Activated T-helper 1 cell treated with anti-CD3 and anti-CD28 coated beads, Interleukin-2, amount 50 U/mL, for 16 hours (primary cell): ENCODE measurements at places on chromosomes 5 and 9.

DNA sequence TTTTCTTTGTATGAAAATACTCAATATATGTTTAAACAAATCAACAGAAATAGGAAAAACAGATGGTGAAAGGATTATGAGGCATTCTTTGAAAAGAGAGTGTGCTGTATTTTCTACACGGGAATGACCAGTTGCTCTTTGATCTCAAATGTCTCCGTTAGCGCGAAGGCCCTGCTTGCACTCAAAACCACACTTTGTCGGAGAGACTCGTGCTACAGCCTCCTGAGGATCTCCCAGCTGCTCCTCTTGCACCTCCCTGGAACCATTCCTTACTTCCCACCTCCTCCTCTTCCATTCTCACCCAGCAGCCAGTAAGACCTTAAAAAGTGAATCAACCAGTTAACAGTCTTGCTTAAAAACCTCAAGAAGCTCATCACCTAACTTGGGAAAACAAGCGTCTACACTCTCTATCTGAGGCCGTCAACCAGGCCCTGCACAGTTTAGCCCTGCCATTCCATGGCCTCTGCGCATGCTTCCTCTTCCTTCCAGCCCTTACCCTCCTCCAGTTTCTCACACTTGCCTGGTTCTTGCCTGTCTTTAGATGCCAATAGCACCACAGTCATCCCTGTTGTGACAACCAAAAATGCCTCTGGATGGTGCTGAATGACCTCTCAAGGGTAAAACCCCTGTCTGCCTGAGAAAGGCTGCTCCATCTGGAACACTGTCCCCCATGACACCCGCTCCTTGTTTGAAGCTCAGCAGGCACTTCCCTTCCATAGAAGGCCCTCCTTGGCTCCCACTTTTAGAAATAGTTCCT is 594.7 kb upstream of the WWC1 start:
- no peak for DNase-seq

DNA sequence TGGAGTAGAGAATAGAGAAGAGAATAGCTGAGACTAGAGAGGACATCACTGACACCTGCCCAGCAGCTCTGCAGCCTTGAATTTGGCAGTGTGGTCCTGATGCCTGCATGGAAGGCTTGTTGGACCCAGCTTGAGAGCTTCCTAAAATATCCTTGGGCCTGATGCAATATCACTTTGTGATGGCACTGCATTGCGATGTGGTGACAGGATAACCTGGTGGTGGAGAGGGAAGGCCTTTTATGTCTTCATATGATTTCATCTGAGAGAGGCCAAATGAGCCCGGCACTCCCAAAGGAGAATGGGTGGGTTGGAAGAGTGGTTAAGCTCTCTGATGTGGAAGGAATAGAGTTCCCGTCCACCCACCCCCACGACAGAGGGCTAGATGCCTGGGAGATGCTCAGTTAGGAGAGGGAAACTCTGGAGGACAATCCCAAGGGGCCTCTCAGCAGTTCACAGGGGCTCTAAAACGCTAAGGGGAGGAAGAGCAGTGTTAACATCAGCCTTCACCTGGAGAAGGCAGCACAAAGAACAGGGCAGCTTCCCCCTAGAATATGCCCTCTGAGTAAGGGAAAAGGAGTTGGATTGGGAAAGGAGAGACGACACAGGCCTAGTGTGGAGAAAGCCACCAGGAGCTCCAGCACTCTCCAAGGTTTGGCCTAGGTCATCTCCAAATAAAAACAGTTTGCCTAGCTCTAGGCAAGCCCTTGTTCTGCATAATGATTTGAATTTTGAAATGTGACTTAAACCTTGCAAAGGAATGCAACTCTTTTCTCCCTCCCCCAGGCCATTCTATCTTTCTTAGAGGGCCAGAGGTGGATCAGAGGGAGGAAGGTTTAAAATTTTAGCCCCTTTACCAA is 99.8 kb upstream of the SSBP2 start:
- DNase-seq = no peak

- DNase-seq = no peak
These were observed 5.3 kb upstream of the TBC1D9B start for GRCh38 chr5:179912951-179913350.

- no peak for DNase-seq
These were observed 42.1 kb downstream of the GALNT12 start for GRCh38 chr9:98849563-98849962.

- no peak for DNase-seq
These were observed 381 bp downstream of the NR2F1 start for GRCh38 chr5:93583439-93583767.

GRCh38 chr5:168578538-168579487 is at the start of gene PANK3:
Gene PANK3, minus strand, starts transcription at chr5:168579368. Its CDS starts 85 bp downstream, at chr5:168579283.
- no peak for DNase-seq

DNA sequence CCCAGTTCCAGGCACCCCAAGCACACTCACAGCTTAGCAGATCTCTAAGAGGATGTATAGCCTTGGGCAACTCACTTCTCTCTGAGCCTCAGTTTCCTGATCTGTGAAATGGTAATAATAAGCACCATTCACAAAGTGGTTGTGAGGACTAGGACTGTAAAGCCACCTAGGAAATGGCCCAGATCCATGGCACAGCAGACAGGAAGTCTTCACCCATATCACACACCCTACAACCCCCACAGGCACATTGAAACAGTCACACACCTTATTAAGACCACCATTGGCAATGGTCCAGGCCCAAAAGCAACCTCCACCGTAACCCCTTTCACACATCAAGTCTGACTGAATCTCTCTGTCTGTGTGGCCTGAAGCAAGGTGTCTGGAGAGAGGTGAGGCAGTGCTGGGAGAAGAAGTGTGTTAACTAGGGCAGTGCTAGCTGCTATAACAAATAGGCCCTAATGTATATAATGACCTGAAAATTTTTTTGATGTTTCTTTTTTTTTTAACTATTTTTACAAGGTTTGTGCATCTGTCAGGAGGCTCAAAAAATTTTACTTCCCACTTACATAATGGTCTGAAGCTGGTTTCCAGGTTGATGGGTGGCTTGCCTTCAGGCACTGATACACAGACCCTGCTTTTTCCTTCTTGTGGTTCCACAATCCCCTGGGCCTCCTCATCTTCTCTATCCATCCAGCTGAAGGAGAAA is 2.4 kb upstream of the RGS14 start:
- no peak for DNase-seq

DNA sequence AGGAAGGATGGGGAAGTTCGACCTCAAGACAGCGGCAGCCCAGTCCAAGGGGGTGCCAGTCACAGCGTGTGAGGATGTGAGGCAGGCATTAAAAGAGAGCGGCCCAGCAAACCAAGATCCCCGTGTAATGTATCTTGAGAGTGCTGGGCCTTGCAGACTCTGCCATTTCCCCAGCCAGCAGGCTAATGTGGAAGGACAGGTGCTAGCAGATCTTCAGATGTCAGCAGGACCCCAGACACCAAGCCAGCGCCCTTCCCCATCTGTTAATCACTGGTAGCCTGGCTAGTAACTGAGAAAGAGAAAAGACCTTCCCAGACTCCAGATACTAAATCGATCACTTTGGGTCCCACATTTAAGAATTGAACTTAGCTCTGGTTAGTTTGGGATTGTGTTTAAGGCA is 62.2 kb downstream of the NTRK2 start:
- DNase-seq = no peak

GRCh38 chr5:174436750-174437149 is 287.6 kb upstream of the MSX2 start:
- DNase-seq = no peak

DNA sequence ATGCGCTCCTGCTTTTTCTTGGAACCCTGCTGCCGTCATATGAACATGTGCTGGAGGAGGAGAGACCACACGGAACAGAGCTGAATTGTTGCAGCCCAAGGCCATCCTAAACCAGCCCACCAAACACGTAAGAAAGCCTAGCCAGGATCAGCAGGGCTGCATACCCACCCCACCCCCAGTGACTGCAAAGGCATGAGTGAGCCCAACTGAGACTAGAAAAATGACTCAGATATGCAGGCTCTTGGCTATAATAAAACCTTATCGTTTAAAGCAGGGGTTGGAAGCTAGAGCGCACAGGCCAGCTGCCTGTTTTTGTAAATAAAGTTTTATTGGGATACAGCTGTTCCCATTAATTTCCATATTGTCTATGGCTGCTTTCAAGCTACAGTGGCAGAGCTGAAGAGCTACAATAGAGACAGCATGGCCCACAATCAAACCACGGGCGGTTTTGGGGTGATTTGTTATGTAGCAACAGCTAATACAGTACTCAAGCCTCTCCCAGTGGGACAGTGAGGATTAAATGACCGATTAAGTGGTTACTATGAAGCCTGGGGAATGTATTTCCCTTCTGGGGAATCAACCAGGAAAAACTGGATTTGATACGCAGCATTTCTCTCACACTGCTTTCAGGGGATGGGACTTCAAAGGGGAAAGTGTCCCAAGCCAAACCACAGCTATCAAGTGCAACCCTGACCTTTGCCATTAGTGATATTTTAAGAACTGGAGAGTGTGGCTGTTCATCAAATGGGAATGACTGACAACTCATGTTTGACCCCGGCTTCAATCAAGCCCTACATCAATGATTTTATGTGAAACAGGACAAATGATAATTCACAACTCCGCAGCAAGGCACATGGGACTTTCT is 6.3 kb downstream of the SHB start:
- no peak for DNase-seq

DNA sequence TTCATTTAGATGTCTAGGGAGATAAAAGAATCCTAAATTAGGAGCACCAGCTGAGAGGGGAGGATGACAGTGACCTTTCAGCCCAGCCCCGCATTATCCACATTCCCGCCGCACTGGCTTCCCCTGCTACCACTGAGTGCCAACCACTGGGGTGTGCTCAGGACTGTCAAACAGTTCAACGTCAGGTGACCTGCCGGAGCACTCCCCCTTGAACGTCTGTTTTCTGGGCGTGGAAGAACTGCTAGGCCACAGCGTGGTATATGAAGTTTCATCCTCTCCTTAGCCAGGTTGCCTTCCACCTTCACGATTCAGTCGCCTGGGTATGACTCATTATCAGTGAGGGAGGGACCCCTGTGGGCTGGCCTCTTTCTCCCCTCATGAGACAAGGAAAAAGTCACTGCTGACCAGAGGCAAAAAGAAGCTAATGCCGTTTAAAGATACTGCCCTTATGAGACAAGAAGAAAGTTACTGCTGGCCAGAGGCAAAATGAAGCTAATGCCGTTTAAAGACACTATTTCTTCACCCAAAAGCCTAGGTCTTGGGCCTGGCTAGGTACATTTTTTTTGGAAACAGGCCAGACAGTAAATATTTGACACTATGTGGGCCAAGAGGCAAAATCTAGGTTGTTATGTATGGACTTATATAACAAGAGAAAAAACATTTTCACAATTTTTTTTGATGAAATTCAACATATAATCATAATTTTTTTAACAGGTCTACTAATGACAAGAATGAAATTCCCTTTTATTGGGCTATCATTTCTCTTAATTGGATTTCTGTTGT is 4.6 kb downstream of the NMRK1 start:
- DNase-seq = no peak

DNA sequence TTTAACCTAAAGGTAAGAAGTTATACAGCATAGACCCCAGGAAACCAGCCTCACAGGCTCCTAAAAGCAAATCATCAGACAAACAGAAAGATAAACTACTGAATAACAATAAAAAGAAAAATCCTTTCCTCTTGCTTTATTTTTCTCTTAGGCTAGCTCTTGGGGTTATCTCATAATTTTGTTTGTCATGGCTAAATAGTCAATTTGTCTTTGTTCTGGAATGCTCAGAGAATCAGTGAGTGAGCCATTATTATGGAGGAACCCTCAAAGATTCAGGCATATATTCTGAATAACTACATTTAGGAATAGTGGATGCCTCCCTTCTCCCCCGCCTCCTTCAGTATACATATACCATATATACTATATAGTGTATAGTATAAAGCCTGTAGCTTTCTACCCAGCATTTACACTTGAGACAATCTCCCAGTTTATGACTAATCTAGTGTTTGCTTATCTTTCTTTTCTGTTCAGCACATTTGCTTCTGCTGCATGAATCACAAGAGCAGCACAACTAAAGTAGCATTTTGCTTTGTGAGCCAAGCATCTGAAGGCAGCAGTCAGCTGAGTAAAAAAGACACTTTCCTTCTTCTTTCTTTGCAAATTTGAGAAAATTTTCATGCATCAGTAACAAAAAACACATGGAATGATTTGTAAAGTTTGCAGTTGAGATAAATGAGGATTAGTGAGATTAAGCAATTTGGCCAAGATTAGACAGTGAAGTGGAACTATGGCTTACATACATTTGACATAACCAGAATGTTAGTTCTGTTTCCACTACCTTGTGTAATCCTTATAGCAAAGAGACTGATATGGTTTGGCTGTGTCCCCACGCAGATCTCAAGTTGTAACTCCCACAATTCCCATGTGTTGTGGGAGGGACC is 45.3 kb upstream of the PPP3R2 start:
- no peak for DNase-seq

DNA sequence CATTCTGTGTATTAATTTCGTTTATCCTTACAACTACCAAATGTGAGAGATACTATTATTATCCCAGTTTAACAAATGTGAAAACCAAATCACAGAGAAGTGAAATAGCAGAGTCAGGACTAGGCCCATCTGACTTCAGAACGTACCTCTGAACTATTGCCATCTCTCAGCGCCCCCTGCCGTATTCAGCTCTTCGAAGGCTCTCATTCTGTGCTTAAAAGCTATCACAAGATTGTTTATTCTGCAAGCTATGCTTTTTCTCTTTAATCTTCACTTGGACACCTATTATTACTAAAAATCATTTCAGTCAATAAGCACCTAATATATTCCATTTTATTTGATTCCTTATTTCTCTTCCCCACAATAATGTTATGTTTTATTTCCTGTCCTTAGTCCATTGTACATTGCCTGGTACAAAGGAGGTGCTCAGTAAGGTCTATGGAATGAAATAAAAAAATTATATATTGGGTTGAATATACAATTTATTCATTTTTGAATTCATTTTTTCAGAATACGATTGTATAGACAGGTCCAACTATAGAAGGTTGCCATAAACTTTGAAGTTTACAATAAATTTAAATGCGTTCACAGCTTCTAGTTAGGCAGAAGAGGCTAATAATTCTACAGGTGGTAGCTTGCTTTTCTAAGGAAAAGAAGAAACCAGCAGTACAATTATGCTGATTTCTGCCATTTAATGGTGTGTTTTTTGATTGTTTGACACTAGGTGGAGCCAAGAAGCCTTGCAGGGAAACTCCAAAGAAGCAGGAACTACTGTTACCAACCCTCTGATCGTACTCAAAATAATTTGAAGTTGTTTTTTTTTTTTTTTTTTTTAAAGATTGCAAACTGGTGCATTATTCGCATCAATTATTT is 202.2 kb upstream of the DMRTA1 start:
- DNase-seq = no peak

DNA sequence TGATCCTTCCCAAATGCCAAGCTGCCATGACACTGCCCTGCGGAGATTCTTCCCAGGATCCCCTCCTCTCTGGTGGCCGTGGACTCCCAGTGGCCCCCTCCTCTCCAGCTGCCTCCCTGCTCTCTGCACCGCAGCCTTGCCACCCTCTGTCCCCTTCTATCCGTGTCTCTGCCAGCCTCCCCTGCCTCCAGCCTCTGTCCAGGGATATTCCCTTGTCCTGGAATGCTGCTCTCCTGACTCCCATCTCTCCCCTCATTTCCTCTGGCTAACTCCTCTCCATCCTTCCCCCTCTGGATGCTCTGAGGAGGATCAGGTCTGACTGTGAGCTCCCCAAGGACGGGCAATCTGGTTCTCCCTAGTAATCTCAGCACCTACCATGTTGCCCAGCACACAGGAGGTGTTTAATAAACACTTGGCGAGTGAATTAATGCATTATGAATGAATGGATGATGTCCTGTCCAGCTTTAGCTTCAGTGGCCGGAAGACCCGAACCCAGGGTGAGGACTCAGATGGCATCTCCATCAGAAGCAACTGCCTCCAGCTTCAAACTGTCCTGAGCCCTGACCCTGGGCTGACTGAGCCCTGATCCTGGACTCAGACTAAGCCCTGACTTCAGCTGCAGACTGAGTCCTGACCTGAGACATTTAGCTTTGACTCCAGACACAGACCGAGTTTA is 7.5 kb upstream of the CRB2 start:
- DNase-seq = no peak
